Activated effector memory CD4-positive, alpha-beta T cell treated with anti-CD3 and anti-CD28 coated beads, Interleukin-2, amount 50 U/mL, for 16 hours (primary cell): ENCODE measurements at places on chromosomes 1 and 21.
A peak's percentile ranks its signal among the peaks of the same experiment; 100 is the strongest.

- DNase-seq: no peak
Observed at GRCh38 chr1:169041366-169041765, 65.1 kb upstream of the ATP1B1 start.

- no peak for DNase-seq
Observed at GRCh38 chr1:178172939-178173338, 79.0 kb downstream of the RASAL2 start.

GRCh38 chr1:151831605-151832004 is at the start of gene RORC:
Gene RORC, minus strand, starts transcription at chr1:151831802. Its CDS starts 38 bp downstream, at chr1:151831764.
- DNase-seq: no peak

DNA sequence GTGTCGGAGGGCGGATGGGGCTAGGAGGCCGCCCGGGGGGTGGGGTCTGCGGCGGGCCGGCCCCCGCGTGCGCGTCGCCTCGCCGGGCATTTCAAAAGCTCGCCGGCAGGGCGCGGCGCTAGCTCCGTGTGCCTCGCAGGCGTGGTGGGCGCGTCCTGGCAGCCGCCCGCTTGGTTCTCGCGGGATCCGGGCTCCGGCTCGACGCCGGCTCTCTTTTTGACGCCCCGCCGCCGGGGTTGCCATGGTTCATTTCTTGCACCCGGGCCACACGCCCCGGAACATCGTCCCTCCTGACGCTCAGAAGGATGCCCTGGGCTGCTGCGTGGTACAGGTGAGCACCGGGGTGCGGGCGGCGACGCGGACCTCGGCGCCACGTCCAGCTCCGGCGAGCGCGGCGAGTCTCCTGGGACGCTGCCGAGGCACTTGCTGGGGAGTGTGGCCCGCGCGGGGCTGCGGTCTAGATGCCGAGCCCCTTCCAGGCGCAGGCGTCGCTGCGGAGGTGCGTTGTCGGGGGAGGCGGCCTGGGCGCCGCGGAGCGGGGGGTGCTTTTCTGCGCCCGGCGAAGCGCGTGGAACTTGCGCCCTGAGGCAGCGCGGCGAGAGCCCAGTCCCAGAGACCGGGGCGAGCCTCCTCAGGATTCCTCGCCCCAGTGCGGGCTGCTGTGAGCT is at the start of gene ZYG11A:
ZYG11A (plus strand) TSS at position 118 of the 668 bp plus-strand sequence; CDS start at position 242, 124 bp downstream.
- peak; percentile 88 for DNase-seq

GRCh38 chr1:70458131-70458530 is 47.1 kb downstream of the CTH start:
- DNase-seq: no peak

GRCh38 chr1:181126871-181127587 is 38.5 kb downstream of the IER5 start:
- no peak for DNase-seq

GRCh38 chr1:245710961-245711903 is 556.4 kb downstream of the KIF26B start:
- no peak for DNase-seq

DNA sequence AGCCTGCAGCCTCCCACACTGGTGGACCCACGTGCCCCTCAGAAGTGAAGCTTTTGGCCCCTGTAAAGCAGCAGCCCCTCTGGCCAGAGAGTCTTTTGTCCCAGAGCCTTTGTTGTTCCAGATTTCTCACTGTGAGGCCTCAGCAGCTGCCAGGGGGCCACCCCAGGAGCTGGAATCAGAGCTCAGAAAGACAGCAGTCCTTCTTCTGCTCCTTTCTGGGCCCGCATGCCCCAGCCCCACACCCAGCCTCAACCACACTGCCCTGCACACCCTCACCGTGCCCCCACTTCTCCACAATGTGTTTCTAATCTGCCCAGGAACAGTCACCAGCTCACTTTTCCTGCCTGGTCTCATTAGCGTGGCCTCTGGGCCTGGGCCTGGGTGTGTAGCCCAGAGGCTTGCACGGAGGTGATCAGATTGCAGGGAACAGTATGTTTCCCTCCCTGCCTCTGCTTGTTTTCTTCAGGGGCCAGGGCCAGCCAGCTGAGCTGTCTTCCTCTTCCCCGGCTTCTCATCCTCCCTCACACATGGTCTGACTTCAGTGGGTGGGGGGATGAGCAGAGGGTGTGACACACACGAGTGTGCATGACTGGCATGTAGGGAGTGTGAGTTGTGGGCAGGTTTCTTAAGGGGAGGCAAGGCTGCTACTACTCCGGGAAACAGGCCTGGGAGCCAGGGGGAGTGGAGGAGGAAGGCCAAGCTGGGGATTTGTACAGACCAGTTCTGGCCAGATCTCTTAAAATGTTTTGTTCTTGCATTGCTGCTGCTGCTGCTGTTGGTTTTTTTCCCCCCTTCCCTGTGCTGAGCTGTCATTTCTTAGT is 82.5 kb upstream of the ZNF648 start:
- DNase-seq: no peak

DNA sequence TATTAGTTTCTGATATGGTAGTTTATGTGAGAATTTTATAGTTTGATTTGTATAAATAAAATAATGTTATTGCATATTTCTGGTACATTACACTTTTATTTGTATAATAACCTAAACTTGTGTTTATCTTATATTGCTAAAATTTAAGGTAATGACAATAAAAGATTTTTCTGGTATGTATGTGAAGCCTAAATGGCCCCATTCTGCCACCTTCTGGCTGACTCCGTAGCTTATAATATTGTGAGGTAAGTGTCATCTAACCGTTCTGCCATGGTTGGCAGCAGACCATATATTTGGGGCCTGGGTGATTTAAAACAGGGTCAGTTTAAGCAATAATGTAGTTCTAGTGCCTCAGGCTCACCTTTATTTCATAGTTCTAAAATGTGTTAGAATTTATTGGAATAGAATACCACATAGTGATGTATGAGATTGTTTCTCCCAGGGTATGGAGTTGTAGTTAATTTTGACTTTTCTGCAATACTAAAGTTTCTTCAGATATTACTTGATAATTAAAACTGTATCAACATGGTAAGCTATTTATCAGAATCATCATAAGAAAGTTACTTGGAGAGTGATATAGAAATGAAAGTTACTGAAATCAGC is 21.2 kb upstream of the PRKACB start:
- DNase-seq: peak; percentile 77

GRCh38 chr1:193558491-193559028 is 372.1 kb upstream of the B3GALT2 start:
- DNase-seq: peak; percentile 65

GRCh38 chr1:212055333-212055732 is 19.8 kb downstream of the DTL start:
- DNase-seq: no peak

GRCh38 chr1:170114906-170115305 is 30.9 kb upstream of the NTMT2 start:
- no peak for DNase-seq

DNA sequence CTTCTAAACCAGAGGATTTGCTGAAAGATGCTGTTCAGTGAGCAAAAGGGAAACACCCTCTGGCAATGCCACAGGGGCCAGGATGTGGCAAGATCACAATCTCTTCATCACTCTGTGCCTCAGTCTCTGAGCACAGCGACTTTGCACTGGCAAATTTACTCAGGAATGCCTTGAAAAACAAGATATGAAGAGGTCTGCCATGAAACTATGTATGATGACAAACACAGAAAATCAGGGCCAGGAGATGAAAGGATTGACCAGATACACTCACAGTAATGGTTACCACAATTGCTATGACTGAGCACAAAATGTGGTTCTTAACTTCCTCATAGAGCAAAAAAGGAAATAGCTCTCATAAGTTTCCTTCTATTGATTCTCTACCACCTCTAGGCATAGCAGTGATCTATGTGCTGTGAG is 5.8 kb downstream of the TTC13 start:
- peak; percentile 85 for DNase-seq

DNA sequence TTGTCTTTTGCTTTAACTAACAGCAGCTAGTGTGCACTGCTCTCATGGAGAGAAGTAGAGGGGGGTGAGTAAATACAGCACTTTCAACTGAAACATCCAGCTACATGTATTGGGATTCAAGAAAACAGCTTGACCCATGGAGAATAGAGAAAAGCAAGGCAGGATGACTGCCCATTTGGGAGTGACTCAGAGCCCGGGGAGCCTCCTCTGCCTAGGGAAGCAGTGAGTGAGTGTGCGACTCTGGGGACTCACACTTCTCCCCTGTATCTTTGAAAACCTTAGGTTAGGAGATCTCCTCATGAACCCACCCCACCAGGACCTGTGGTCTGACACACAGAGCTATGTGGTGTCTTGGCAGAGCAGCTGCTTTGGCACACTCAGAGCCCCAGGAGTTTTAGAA is 82.0 kb upstream of the PTGFR start:
- no peak for DNase-seq

DNA sequence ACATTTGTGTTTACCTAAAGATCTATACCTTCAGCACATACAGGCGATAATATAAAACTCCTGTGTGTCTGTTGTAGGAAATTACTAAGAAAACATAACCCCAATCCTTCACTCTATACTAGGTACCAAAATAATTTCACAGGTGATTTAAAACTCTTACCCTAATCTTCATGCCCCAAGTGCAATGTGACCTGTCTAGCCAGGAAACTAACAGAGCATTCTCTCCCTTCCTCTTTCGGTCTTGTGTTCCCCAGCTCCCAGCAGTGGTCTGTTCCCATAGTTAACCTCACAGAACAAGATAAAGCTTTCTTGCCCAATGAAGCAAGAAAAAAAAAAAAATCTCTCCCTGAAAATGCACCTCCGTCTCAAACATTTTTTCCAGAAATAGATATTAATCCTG is 493.5 kb downstream of the DPYD start:
- no peak for DNase-seq

DNA sequence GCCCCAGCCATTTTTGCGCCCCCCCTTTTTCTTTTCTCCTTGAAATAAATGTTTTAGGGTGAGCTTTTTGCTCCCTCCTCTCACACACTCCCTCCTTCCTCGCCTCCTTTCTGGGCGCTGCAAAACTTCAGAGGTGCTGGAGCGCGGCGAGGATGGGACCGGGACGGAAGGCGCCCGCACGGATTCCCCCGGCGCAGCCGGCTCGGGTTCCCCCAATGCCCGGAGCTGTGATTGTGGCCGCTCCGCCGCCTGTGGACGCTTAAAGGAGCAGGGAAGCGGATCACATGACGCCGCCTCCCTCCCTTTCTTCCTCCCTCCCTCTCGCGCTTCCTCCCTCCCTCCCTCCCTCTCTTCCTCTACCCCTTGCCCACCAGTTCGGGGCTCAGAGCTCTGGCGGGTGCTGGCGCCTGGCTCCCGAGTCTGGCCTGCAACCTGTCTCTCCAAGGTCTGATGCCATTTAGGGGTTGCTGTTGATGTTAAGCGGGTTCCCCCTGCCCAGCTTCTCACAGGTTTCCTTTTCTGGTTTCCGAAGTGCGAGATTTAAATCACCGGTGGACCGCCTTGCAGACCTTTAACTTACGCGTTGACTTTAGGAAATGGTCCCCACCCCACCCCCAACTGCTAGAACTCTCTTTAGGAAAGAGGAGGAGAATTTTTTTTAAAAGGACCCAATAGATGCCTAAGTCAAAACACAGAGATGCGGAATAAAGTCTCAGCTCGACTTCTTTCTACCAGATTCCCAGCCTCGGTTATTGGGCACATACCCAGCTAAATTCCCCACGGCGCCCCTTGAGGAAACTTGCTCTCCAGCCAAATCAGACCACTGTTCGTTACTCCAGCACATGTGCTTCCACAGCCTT is at the start of gene WLS:
WLS (minus strand) TSS at position 235 of the 860 bp plus-strand sequence; CDS start at position 11, 224 bp downstream.
- DNase-seq: no peak

- DNase-seq: no peak
Observed at GRCh38 chr1:64133036-64133435, 70.4 kb upstream of the UBE2U start.

- peak; percentile 76 for DNase-seq
Observed at GRCh38 chr1:20430355-20431175, 55.4 kb downstream of the CAMK2N1 start.

- no peak for DNase-seq
Observed at GRCh38 chr1:67827688-67828087, 5.6 kb downstream of the GNG12 start.

GRCh38 chr1:59814901-59815825 is at the start of gene HOOK1:
Gene HOOK1, plus strand, starts transcription at chr1:59814949. Its CDS starts 169 bp downstream, at chr1:59815118.
- no peak for DNase-seq
